ENCODE measurements at places on chromosomes 7 and 10.

DNA sequence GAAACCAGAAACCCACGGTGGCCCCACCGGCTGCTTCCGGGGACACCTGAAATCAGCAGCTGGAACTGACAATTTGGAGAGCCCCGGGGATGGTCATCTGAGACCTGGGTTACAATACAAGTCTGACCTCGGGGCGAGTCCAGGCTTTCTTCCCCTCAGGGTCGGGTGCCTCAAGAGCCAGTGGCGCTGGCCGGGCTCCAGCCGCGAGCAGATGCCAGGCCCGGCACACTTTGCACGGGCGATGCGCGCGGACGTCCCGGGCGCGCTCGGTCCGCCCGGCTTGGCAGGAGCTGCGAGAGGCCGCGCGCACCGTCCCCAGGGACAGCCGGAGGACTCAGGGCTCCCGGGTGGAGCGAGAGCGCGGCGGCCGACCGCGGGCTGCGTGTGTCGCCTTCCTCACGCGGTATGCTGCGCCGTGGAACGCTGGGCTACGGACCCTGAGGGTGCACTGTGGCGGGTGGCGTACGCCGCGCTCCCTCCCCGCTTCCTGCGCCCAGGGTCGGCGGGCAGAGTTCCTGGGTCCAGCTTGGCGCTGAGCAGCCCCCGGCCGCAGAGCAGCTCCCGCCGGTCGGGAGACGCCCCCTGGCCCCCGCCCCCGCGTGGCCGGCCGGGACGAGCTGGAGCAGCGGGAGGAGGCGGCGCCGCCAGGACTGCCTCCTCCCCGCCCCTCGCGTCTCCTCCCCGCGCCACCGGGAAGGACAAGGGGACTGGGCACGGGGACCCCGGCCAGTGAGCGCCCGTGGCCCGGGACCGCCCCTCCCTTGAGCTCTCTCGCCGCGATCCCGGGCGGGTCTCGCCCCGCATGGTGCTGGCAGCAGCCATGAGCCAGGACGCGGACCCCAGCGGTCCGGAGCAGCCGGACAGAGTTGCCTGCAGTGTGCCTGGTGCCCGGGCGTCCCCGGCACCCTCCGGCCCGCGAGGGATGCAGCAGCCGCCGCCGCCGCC is at the start of gene RBM20:
RBM20 (plus strand) TSS at position 684 of the 945 bp plus-strand sequence; CDS start at position 803, 119 bp downstream.
- DNase-seq = no peak

- peak; percentile 67 for DNase-seq
Observed at GRCh38 chr10:24894309-24894708, 58.1 kb downstream of the PRTFDC1 start.

DNA sequence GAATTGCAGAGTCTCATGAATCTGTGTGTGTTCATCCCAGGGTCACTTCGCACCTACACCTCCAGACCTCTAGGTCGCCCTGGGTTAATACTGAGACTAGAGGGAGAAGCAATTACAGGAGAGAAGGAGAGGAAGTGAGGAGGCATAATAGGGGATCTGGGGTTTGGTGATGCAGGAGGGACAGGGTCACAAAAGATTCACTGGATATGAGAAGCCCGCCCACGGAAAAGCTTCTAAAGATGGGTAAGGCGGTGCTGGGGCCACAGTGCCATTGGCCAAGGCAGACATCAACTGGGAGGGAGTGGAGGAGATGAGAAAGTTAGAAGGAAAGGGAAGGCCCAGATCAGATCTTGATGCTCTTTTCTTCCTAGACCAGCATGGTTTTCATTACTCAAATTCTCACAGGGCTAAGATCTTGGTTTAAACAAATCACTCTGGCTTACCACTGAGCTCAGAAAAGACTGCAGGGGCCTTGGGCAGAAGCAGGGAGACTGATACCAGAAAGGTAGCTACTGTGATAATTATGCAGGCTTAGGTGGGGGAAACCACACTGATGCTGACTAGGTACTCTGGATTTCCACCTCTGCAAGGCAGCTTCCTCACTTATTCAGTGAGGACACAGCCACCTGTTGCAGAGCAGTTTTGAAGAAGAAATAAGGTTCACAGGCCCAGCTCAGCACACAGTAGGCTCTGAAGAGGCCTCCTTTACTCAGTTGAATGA is 17.4 kb upstream of the ZNF273 start:
- DNase-seq = no peak

DNA sequence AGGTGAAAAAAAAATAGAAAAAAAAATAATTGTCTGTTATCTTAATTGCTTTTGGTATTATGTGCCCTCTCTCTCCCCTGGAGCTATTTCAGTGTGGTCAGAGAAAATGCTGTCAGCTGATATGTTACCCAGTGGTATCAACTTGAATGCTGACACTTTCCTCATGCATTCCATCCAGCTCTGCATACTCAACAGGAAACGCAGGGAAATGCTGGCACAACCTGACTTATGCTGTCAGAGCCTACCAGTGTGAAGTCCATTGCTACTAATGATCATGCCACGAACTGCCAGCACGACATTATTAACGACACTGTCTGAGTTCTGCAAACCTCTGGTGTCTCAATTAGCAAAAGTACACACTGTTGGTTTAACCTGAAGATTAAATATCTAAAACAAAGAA is 182.8 kb downstream of the ZWINT start:
- no peak for DNase-seq

- no peak for DNase-seq
Observed at GRCh38 chr10:125679436-125679835, 3.5 kb downstream of the TEX36 start.

DNA sequence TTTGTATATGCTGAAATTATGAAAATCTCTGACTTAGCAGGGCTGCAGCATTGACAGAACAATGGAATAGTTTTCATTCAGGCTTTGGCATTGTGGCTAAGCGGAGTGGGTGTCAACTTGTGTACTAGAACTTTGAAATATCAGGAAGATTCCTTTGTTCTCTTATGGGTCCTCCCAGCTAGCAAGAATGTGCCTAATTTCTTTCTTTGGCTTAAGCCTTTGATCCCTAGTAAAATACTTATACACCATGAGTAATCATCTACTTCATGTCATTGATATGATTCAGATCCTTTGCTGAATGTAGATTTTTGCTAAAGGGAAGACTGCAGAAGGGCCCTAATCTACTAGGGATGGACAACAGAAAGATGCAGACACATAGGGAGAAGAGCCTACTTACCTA is 6.2 kb downstream of the AVL9 start:
- no peak for DNase-seq

- peak; percentile 77 for DNase-seq
Observed at GRCh38 chr7:127865466-127865865, 165.8 kb downstream of the LRRC4 start.
